ENCODE measurements at places on chromosomes 13 and 19.
A peak's percentile ranks its signal among the peaks of the same experiment; 100 is the strongest.

DNA sequence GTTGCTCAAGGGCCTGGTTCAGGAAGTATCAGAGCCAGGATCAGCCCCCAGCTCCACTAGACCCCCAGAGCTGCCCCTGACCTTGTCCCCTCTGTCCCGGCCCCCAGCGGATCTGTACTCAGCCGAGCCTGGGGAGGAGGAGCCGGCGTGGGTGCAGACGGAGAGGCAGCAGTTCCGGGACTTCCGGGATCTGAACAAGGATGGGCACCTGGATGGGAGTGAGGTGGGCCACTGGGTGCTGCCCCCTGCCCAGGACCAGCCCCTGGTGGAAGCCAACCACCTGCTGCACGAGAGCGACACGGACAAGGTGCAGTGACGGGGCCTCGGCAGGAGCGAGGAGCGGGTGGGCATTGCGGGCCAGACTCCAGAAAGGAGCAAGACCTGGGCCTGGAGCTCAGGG is 14.6 kb downstream of the RCN3 start:
- no peak for DNase-seq

DNA sequence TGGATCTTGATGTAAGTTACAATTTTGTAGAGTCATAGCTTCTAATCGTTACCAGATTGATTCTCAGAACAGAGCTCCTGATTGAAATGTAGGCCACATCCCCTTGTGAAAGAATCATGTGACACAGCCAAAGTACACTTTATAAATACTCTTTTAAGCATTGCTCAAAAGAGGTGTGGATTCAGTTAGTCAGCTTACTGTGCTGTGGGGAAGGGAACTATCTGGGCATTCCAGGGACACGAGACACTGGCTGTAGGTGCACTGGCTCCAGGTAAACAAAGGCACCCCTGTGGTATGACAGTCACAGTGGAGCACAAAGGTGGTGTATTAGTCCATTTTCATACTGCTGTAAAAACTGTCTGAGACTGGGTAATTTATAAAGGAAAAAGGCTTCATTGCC is 222.8 kb downstream of the LIG4 start:
- DNase-seq = no peak

DNA sequence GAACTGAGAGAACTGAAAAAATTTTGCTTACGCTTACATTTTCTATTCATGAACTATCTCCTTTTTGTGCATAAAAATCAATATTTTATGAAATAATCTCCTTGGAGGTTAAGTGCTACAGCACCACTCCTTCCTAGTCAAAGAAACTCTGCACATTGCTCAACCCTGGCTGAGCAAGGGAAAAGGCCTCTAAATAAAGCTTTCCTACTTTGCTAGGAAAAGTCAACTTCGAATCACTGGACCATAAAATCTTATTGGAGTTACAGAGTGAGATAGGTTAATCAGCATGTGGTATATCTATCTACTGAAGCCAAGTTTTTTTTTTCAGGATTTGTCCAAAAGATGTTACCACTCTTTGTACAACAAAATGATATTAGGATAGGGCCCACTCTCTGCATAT is 57.5 kb upstream of the HMGB1 start:
- no peak for DNase-seq

DNA sequence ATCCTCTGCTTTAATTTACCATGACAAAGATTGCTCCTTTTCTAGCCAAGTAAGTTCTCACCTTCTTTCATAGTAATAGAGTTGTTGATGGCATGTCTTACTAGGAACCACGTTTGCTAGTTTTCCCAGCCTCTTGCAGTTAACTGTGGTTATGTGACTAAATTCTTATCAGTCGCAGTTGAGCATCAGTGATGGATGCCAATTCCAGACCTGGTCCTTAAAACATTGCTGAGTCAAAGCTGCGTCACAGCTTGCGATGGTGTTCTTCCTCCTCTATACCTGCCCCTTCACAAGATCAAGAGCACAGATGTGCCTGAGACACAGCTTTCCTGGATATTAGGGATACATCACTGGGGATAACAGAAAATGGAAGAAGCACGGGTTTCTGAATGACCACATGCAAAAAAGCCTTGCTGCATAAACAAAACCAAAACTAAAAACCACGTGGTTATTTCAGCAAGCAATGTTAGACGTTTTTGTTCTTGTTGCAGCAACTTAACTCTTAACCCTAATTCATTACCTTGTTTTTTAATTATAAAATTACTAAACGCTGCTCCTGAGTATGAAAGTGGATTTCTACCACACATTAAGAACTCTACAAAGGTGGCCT is 97.6 kb upstream of the DACH1 start:
- DNase-seq = no peak

- DNase-seq = no peak
Measured at GRCh38 chr13:74026753-74027152, 107.5 kb downstream of the KLF12 start.

DNA sequence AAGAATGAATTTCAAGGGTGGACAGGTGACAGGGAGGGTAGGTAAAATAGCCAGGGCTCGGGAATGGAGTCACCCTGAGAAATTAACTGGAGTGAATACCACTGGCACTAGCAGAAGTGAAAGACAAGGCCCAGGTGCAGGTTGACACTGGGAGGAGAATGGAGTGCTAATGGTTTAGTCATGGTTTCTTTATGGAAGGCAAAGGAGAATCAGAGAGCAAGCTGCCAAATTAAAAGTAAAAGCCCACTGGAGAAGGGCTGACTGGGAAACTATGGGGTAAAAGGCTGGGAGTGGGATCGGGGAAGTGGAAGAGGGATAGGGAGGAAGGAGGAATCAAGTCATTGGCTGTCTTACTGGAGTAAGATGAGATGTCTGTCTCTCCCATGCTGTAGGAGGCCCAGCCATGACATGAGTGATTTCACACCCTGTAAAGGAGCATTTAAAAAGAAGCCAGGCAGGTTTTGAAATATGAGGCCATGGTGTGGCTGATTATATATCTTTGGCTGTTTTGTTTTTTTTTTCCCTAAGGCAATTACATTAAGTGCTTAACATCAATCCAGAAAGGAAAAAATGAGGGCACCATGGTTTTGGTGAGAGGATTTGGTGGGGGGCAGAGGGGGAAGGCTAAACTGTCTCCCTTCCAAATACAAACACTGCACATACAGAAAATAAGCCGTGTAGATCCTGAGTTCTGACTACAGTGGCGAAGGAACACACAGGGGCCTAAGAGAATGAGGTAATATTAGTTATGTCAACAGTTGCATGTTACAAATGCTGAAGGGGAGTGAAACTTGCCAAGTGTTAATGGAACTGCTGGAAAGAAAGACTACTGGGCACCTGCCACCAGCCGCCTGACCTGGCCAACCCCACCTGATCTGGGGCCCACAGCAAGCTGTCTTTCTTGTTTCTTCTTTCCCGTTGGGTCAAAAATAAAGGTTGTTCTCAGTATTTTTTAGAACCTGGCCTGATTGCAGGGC is 183.5 kb upstream of the TSC22D1 start:
- DNase-seq = no peak

DNA sequence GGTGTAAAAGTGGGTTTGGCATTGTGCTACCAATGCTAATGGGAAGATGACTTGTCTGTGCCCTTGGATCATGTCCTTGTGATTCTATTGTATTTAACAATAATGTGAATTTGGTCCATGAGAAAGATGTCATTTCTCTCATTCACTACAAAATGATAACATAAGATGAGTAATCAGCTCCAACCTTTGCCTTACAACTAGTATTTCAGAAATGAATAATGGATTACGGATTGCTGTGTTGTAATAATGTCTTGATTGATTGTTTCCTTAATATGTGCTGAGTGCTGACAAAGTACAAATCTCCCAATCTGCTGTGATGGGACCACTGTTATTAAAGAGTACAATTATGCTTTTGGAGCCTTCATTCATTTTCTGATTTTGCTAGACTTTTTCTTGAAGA is 375.0 kb downstream of the PCDH9 start:
- DNase-seq = no peak

- DNase-seq = no peak
Measured at GRCh38 chr13:59527500-59527899, 636.2 kb downstream of the DIAPH3 start.

DNA sequence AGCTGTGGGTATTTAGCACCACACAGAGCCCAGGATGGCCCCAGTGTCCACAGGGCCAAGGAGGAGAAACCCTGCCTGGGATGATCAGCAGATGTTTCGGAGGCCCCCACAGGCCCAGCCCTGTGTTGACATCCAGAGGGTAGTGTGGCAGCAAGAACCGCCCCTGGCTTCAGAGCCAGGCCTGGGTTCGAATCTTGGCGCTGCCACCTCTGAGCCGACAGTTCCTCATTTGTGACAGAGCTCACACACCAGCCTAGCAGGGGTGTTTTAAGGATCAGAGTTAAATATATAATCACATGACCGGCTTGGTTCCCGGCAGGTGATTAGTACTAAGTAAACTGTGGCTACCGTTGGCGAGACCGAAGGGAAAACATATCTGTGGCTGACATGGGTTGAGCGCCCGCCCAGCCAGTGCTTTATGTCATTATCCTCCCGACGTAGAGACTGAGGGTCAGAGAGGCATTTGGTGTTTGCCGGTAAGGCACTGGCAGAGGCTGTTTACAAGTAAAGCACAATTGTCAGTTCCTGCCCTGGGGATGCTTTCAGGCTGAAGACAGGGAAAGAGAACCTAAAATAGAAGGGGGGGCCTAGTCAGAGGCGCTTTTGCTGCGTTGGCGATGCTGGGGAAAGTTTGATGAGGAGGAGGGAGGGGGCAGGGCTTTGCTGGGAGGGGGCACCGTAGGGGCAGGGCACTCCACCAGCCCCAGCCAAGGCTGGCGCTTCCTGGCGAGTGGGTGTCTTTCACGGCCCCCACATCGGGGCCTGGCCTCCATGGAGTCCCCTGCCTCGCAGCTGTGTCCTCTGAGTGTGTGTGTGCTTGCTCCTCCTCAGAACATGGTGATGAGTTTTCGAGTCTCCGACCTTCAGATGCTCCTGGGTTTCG is 4.8 kb downstream of the PIAS4 start:
- no peak for DNase-seq

DNA sequence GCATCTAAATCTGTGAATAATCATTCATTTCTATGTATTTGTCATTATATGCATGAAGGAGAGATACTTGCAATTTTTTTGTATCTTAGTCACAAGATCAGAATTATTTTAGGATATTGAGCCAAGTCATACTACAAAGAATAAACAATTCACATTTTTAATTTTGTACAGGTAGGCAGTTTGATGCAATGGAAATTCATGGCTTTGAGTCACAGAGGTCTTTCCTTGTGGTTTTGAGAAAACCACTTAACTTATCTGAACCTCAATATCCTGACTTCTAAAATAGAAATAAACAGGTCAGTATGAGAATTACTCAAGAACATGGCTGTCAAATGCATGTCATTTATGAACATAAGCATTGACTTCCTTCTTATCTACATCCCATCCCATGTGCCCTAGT is 221.4 kb upstream of the SLC10A2 start:
- no peak for DNase-seq

DNA sequence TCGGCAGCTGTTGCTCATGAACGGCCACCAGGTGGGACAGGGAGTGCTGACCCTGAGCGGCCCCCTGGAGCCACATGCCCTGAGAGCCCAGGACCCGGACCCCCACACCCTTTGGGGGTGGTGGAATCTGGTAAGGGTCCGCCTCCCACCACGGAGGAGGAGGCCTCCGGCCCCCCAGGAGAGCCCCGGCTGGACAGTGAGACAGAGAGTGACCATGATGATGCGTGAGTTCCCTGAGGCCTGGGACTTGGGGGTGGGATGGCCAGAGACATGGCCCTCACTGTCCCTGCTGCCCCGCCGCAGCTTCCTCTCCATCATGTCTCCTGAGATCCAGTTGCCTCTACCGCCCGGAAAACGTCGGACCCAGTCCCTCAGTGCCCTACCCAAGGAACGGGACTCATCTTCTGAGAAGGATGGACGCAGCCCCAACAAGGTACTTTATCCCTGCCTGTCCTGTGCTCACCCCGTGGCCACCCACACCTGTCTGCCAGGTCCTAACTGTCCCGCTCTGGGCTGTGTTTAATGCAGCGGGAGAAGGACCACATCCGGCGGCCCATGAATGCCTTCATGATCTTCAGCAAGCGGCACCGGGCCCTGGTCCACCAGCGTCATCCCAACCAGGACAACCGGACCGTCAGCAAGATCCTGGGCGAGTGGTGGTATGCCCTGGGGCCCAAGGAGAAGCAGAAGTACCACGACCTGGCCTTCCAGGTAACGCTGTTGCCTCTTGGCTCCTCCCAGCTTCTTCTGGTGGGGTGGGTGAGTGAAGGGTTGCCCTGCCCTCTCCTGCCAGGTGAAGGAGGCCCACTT is 14.7 kb upstream of the PRR19 start:
- DNase-seq = no peak

- DNase-seq = no peak
Measured at GRCh38 chr13:28447989-28448388, 46.9 kb downstream of the FLT1 start.

DNA sequence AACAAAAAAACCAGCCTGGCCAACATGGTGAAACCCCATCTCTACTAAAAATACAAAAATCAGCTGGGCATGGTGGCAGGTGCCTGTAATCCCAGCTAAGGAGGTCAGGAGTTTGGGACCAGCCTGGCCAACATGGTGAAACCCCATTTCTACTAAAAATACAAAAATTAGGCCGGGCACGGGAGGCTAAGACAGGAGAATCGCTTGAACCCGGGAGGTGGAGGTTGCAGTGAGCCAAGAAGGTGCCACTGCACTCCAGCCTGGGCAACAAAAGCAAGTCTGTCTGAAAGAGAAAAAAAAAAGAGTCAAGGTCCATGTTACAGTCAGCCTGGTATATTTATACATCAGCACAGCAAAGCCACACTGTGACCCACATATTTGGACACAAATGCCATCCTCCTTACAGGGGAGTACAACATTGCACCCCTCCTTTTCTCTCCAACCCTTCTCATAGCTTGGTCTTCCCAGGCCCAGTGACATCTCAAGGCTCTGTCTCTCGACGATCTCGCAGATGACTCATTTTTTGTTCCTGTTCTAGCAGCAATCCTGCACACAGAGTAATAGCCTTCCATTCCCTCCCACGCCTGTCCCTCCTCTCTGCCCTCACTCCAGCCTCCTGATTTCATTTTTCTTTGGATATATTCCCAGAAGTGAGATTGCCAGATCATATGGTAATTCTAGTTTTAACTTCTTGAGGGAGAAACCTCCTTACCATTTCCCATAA is 21.0 kb upstream of the DPP9 start:
- peak; percentile 77 for DNase-seq

DNA sequence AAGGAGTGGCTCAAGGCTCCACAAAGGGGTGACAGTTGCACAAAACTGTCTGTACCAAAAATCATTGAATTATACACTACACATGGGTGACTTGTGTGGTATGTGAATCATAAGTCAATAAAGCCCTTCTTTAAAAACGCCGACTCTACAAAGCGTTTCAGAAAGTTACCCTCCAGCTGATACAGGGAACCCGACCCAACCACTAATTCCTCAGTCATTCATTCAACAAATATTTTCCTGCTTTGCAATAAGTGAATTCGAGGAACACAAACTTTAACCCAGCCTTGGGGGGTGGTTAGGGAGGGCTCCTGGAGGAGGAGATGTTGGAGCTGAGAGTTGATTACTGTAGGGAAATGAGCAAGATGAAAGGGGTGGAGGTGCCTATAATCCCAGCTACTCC is 32.0 kb downstream of the LTBP4 start:
- peak; percentile 81 for DNase-seq

GRCh38 chr19:47095476-47096099 is 18.0 kb downstream of the ZC3H4 start:
- DNase-seq = no peak

Data from AG08396 (cell line).